ENCODE measurements at places on chromosomes 6 and 20.

DNA sequence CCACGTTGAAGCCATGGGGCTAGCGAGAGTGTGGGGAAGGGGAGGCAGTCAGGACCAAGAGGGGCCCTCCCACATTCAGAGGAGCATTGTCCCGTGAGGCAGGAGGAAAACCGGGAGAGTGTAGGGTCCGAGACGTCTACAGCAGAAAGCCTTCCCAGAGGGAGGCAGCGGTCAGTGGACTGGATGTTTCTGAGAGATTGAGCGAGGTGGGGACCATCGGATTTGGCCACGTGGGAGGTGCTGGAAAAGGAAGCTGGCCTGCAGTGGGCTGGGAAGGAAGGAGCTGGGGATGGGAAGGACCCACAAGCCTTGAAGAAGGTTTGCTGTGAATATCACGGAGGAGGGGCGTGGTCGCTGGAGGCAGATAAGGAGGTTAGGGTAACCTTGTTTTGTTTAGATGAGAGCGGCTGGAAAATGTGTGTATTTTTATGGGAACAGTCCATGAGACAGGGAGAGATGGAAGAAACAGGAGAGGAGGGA is 119.0 kb upstream of the RNF24 start:
- DNase-seq = no peak

DNA sequence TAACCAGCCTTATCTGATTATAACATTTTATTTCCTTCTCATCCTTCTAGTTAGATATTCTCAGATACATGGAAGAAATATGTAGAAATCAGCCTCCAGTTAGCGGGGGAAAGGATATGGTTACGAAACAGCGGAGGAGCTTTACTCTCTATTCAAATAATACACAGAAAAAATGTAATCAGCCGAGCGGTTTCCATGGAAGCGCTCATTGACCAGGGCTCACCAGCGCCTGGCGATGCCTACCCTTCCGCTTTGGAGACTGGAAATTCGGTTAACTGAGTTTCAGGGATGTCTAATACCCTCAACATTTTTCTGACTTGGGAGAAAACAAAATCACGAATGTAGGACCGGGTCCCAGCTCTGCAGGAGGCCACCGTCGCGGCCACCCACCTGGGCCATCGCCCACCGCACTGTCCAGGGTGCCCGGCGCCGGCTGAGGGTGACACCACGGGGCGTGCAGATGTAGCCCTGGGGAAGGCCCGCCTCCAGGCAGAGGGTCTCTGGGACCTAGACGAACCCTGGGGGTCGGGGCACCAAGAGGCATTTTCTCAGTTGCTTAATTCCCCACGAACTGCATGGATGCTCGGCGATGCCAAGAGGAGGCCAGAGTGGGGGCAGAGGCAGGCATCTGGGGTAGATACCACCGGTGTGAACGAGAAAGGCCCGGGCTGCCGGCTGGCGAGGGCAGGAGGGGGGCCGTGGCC is 1.7 kb downstream of the PRR18 start:
- DNase-seq = no peak

- DNase-seq = no peak
These were observed 7.6 kb downstream of the PTPN1 start for GRCh38 chr20:50517817-50518154.

- no peak for DNase-seq
These were observed 92.0 kb upstream of the FRMD1 start for GRCh38 chr6:168170841-168171601.

Measured in fibroblast of the aortic adventitia (primary cell).